Activated effector memory CD4-positive, alpha-beta T cell treated with Interleukin-2 at 50 U/mL for 16 hours (primary cell): ENCODE measurements at places on chromosomes 1 and 21.

DNA sequence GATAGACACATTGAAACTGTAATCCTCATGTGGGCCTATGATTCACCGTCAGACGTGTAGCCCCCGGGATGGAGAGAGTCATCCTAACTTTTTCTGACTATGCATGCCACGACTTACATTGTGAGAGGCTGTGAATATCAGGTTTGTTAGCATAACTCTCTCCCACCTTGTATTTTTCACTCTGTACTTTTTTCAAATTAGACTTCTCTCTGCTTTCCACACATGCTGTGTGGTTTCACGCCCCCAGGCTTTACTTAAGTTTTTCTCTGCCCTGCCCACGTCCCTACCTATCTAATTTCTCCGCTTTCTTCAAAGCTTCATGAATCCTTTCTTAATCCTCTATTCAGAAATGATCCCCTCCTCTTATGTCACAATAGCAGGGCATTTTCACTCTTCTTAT lies 3.4 kb upstream of the NCAM2 start:
- DNase-seq: no peak

- DNase-seq: no peak
Observed at GRCh38 chr1:15371610-15372545, 37.8 kb upstream of the EFHD2 start.

- peak; percentile 80 for DNase-seq
Observed at GRCh38 chr1:42931911-42932422, 26.7 kb downstream of the SLC2A1 start.

- DNase-seq: no peak
Observed at GRCh38 chr1:10283318-10283984, 73.1 kb downstream of the KIF1B start.

- DNase-seq: no peak
Observed at GRCh38 chr1:173057984-173058383, 7.2 kb upstream of the TNFSF18 start.

DNA sequence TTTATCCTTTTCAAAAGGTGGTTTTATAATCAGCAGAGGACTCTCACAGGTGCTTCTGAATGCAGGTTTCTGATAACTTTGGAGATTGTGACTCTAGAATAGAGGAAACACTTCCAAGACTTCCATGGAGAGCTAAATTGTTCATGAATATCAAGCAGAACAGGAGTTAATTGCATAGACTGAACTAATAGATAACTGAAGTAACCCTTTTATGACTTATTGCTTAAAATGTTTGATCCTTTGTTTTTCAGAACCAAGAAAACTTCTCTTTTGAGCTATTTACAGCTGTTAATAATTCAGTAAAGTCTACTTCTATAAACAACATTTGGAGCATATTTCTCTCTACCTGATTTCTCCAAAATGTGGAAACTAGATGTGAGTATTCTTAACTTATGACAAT lies 19.9 kb downstream of the TEX46 start:
- no peak for DNase-seq

DNA sequence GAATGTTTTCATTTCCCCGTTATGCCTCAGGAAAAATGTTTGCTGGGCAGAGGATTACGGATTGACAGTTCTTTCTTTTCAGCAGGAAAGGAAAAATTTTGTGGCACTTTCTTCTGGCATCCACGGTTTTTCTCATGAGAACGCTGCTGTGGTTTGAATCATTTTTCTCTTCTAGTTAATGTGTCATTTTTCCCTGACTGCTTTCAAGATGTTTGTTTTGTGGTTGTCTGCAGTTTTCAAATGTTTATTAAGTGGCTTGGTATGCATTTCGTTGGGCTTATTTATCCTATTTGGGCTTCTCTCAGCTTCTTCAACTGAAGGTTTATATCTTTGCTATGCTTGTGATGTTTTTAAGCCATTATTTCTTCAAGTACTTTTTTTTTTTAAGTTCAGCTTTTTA lies 359.0 kb downstream of the RGS7 start:
- no peak for DNase-seq

DNA sequence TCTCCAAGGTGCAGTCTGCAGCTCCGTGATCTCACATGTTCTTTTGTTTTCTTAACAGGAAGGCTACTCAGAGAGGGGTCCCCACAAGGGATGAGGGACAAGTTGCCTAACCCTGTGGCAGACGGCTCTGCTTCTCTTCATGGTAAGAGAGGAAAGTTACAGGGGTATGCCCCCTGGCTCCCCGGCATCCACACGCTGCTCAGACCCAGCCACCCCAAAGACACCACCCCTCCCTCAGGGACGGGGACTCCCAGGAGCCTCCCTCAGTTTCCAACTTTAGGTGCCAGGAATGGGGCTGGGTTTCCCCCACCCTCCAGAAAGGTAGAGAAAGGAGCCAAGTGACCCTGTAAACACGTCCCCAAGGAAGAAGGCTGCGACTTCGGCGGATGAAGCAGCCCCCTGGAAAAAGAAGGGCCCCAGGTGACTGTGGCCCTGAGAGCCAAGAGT lies 19.7 kb downstream of the OPTC start:
- no peak for DNase-seq

- no peak for DNase-seq
Observed at GRCh38 chr1:87506147-87506546, 177.5 kb downstream of the LMO4 start.

DNA sequence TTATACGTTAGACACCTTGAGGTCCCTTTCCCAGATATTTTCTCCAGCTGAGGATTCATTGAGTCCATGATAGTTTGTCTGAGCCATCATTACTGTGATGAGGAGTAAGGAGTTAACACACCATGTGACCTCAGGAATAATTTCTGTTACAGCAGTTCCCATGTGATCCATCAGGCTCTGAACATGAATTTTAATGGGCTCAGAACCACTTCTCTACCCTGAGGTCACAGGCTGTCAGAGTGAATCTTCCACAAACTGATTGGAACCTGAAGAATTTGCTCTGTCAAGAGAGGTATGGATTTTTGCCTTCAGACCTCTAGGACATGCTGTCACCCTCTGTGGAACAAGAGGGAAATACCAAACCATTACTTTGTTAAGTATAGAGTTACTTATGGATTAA lies 81.0 kb downstream of the NTMT2 start:
- no peak for DNase-seq

GRCh38 chr1:156772222-156772621 lies 4.9 kb downstream of the PRCC start:
- DNase-seq: no peak

- no peak for DNase-seq
Observed at GRCh38 chr1:28582248-28582615, 9.8 kb upstream of the RAB42 start.

GRCh38 chr21:46517361-46517760 lies 58.7 kb downstream of the DIP2A start:
- no peak for DNase-seq

DNA sequence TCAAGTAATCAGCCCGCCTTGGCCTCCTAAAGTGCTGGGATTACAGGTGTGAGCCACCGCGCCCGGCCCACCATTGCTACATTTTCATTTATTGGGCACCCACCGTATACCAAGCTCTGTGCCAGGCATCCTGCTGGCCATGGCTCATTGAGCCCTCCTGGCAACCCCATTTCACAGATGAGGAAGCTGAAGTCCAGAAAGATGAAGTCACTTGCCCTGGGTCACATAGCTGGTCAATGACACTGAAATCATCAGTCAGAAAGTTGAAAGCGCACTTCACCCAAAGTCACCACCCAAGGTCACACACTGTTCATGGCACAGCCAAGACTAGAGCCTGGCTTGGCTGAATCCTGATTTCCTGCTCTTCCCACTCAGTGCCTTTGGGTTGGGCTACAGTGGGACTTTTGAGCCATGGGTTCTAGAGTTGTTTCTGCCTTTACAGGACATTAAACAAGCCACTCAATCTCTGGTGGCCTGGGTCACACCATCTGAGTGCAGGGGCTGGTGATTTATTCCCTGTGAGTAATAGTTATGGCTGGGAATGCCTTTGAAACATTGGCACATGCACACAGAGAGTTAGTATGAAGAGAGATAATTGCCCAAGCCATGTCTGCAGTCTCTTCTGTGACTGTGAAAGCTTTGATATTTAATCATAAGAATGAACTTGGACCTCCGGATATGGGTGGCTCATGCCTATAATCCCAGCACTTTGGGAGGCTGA lies 16.0 kb upstream of the ARHGEF10L start:
- no peak for DNase-seq

DNA sequence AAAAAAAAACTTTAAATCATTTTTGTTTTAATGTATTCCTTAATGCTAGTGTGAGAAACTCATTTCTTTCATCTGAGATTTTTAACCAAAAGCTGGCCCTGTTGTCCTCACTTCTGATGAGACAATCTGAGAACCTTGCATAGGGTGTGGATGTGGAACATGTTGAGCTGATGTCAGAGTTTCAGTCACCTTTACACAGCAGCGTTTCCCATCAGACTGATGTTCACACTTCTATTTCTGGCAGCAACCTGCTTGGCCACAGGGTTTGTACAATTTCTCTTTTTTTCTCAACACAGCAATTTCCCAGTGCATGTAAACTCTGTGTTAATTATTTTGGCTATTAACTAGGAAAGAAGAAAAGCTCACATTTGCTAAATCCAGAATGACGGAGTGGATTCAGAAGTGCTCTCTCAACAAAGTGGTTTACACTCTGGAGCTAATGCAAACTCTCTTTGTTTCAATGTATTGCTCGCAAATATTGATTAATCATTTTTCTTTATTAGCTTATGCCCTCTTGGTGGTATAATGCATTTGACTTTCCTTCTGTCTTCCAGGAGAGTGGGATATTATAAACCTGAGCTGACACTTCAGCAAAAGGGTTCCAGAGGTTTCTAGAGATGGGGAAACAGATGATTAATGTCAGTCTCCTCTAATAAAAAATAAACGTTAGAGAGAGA lies 70.5 kb upstream of the HSPA13 start:
- no peak for DNase-seq

GRCh38 chr1:198246337-198246736 lies 89.5 kb downstream of the NEK7 start:
- DNase-seq: no peak

GRCh38 chr1:241020851-241021697 lies 335.9 kb downstream of the RGS7 start:
- DNase-seq: no peak

DNA sequence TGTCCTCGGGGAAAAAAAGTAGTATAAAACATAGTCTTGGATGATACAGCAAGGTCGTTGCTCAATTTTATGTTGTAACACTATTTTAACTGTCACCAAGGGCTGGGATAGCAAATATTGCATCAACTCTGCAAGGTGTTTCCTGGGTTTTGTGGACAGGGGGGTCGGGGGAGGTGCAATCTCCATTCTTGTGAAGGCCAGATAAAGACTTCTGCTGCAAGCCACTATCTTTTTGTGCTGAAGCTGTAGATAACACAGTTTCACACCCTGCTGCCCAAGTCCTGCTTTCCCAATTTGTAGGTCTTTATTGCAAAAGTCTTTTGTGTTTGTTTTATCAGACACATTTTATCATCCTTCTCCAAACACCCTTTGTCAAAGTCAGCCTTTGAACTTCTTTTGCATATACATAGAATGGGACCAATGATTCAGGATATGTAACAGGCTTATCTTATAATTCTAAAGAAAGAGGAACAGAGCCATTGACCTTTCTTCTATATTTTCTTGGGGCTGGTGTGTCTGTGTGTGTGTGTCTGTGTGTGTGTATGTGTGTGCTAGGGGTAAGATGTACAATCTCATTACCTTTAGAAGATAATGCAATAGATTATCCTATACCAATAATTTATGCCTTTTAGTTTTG lies 140.6 kb downstream of the RUNX1 start:
- DNase-seq: no peak

DNA sequence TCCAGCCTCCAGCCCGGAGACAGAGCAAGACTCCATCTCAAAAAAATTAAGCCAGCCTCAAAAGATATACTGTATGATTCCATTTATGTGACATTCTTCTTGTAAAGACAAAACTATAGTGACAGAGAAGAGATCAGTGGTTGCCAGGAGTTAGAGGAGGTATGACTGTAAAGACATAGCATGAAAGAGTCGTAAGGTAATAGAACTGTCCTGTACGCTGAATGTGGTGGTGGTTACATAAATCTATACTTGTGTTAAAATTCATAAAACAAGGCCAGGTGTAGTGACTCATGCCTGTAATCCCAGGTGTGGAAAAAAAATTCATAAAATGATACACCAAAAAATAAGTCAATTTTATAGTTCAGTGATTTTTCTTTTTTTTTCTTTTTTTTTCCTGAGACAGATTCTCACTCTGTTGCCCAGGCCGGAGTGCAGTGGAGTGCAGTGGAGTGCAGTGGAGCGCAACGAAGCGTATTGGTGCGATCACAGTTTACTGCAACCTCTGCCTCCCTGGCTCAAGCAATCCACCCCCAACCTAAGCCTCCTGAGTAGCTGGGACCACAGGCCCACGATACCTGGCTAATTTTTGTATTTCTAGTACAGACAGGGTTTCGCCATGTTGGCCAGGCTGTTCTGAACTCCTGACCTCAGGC lies 84.9 kb upstream of the CXADR start:
- DNase-seq: no peak

GRCh38 chr1:197782722-197783360 lies 7.6 kb upstream of the DENND1B start:
- no peak for DNase-seq

- no peak for DNase-seq
Observed at GRCh38 chr1:29907596-29907995, 671.3 kb downstream of the PTPRU start.

DNA sequence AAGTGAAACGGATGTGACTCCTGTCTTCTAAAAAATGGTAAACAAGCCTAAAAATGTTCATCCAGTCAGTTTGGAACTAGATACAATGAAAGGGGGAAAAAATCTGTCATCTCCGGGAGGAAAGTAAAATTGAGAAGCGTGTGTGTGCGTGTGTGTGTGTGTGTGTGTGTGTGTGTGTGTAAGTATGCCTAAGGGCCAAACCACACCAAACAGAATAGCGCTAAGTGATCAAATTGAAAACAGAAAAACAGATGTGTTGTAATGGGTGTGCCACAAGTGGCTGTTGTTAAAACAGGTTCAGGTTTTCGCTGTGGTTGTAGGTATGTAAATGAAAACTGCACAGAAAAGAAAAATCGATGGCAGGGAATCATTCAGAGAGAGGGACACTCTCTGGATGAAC lies 106.7 kb downstream of the RNF220 start:
- DNase-seq: no peak
